ENCODE measurements at places on chromosomes 16 and 17. TPM values are rescaled to one million over a fixed set of nuclear protein-coding genes. Genes with fewer than 3 reads are reported as not detected.

Gene GUCY2D
- total RNA-seq, result not detected

Gene CYB561
- total RNA-seq, result 18.9 TPM

Gene RNF157
- 18.5 TPM for total RNA-seq

Gene SPIRE2
- 1.2 TPM for total RNA-seq

Gene KLHL36
- total RNA-seq, result 66.1 TPM

DNA sequence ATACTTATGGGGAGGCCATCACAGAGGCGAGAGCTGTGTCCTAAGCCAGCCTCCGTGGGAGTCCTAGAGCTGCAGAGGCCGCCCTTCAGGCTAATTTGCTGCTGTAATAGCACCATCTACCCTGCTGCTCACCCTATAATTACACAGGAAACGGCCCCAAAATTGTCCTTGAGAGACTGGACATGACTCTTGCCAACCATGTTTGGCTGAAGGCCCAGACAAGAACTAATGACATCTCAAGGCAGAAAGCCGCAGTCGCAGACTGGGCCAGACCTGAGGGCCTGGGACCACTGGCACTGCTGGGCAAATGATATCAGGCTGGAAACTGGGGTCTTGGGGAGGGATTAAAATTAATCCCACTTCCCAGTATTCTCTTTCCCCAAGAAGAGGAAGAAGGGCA lies 24.1 kb downstream of the PSMD7 start:
- no peak for DNase-seq

DNA sequence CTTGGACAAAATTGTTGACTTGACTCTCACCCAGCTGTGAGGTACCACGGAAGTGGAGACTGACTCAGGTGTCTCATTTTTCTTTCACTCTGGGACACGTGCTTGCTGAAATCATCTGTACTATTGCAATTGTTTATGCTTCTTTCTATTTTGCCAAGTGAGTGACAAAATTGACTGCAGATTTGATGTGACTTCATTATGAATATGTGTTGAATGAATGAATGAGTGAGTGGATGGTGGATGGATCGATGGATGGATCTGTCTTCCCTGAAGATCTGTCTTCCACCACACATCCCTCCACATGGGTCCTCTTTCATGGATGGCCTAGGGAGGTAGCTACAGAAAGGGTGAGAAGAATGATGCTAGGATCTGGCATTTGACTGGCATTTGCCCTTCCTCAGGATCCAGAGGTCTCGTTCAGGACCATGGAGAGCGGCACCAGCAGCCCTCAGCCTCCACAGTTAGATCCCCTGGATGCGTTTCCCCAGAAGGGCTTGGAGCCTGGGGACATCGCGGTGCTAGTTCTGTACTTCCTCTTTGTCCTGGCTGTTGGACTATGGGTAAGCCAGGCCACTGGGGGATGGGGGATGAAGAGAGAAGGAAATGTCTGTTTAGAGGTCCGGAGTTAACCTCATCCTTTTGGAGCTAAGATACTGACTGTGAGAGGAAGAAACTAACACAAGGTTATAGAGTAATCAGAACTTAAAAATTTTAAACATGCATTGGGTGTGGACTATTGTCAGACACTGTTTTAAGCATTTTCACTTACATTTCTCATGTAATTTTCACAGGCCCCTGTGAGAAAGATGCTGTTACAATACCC lies 12.7 kb downstream of the SLC5A11 start:
- peak; percentile 59 for DNase-seq

DNA sequence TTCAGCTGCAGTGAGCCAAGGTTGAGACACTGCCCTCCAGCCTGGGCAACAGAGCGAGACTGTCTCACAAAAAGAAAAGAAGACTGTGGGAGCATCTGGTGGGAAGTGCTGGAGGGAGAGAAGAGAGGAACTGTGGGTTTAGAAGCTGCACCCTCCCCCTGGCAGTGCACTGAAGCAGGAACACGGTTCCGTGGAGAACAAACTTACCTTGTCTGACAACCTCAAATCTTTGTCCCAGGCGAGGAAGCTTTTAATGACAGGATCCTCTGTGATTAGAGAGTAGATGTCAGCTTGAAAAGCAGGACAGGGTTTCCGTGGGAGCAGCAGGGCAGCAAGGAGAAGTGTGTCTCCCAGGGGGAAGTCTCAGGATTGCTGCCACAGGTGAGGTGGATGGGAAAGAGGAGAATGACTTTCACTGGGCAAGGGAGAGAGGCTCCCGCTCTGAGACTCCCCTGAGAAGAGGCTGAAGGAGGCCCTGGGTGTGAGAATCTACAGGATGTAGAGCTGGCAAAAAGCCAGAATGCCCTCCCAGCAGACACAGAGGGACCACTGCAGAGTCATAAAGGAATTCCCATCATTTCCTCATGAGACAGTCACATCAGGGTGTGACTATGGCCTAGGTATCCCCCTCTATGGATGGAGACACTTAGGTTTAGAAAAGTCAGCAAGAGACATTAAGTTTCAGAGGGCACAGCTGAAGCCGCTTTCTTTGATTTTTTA lies 22.9 kb downstream of the PRR11 start:
- DNase-seq, result no peak

- DNase-seq, result no peak
These were observed 15.7 kb downstream of the FAM117A start for GRCh38 chr17:49748223-49748622.

Data from Right ventricle myocardium superior (tissue), 1 donor.